ENCODE measurements at places on chromosomes 2 and 18.

GRCh38 chr2:43047187-43047780, 179.1 kb downstream of the ZFP36L2 start:
- DNase-seq: no peak

DNA sequence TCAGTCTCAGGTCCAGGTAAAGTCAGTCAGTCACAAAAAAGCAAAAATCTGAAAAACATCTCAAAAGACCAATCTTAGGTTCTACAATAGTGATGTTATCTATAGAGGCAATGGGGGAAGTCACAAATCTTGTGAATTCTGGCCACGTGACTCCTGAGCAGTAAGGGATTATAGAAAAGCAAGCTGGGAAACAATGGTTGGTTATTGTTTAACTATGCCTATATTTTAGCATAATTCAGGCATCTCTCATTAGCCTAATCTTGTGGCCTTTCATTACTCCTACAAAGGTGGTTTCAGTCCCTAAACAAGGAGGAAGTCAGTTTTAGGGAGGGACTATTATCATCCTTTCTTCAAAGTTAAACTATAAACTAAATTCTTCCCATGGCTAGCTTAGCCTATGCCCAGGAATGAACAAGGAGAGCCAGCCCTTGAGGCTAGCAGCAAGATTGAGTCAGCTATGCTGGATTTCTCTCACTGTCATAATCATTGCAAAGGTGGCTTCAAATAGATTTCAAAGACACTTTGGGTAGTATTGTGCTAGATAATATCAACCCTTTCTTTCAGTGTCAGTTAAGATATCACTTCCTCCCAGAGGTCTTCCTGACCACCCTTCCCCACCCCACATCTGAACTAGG, 56.4 kb upstream of the ITGA6 start:
- DNase-seq: no peak

DNA sequence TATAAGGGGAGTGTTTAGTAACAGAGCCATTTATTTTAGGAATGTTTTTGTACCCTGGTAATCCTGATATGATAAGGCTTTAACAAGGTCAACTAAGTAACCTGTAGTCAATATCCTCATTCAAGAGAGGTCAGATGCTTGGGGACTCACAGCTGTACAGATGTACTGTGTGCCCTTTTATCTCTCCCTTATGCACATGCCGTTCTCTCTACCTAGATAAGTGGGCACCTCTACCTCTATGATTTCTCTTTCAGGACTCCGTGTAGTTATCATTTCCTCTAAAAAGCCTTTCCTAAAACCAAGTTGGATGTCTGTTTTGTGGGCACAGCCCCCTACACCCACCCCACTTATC, 132.4 kb downstream of the BCL2 start:
- no peak for DNase-seq

DNA sequence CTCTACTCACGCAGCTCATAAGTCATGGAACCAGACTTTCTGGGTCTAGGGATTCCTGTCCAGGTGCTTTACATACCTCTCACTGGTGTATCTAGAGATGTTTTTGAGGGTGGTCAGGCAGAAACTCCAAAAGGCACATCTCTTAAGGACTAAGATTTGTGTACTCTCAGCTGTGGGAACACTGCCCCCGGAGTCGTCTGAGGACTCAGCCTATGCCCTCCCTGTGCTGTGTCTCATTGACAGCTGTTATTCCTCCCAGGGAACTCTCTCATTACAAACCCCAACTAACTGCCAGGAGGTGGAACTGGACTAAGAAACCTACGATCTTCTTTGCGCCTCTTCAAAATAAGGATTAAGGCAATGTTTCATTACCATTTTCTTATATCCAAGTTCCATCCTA, 293.9 kb upstream of the DLGAP1 start:
- DNase-seq: no peak

DNA sequence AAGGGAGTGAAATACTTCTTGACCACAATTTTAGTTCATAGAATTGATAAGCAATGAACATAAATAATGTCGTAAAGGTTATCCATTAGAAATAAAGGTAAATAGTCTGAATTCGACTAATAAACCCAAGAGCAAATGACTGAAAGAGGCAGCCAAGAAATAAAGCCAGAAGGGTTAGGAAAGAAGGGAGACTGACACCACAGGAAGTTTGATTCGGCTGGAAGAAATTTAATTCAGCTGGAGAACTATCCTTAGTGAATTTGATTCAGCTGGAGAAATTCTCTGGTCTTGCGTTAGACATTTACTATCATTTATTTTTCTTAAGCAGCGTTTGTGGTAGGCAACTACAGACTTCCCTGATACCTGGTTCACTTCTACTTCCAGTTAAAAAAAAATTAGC, 429.6 kb downstream of the PID1 start:
- DNase-seq: no peak

GRCh38 chr18:5964108-5964507, 68.8 kb upstream of the TMEM200C start:
- DNase-seq: no peak

- DNase-seq: no peak
Observed at GRCh38 chr2:66521291-66521922, 86.5 kb downstream of the MEIS1 start.

- no peak for DNase-seq
Observed at GRCh38 chr2:108604196-108604595, 69.9 kb downstream of the LIMS1 start.

DNA sequence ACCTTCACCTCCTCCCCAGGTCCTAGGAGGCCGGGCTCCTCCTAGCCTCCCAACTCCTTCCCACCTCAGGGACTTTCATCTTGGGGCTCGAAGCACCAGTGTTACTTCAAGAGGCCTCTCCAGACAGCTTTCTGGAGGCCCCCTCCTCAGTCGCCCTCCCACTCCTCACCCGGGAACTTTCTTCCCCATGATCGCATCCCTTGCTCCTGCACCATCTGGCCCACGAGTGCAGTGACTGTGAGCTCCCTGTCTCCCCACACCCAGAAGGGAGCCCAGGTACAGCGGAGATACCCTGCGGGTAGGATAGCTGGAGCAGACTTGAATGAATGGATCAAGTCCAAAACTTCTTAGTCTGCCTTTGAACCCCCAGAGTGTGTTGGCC, 6.1 kb downstream of the ERFE start:
- DNase-seq: no peak

DNA sequence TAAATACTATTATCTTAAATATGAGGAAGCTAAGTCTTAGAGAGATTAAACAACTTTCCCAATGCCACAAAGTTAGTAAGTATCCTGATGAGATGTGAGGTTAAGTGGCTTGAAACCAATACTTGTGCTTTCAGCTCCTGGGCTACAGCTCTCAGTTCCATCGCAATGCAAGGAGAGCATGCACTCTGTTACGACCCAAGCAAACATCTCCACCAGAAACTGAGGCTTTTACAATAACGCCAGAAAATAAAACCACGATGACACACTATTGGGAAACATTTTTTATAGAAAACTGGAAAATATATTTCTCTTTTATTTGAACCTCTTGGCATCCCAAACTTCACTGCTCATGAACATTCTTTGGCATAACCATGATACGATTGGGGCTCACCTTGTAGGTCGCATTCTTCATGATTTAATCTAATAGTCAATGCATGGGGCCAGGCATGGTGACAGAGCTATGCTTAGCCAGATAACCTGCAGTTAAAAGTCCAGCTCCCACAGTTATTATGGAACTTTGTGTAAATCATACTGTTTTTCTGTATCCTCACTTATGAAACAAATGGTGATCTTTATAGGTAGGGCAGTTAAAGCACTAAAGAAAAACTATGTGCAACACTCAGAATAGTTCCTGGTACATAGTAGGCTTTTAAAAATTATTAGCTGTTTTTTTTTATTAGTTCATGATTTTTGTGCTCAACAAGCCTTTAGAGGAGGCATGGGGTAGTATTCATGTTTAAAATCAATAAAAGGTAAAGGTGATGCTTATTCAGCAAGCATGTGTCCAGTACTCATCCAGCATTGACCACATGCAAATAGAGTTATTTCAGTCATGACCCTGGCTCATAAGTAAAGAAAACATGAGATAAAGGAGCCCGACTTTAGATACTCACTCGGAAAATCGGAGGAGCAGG, 238.3 kb upstream of the TRIB2 start:
- DNase-seq: no peak

DNA sequence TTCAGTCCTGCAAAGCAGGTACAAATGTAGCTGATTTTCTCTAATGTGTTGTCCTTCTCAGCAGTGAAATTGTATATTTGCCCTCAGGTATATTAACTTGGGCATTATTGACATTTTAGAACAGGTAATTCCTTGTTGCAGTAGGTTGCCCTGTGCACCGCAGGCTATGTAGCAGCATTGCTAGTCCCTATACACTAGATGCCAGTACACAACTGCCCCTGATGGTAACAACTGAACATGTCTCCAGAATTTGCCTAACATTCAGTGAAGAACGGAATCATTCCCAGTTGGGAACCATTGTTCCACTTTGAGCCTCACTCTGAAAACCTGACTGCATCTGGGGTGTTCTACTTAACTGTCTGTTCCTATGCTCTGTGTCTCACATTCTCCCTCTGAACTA, 23.1 kb upstream of the TFPI start:
- no peak for DNase-seq

DNA sequence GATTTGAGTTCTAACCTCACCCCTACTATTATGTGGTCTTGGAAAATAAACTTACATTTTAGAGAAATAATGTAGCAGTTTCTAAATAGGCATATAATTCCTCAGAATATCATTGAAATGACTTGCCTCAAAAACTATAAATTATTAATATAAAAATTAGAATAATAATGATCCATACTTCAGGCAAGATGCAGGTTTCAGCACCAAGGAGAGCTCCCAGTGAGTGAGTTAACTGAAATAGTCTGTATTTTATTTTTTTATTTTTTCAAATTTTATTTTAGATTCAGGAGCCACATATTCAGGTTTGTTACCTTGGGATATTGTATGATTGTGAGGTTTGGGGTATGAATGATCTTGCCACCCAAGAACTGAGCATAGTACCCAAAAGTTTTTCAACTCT, 472.2 kb upstream of the DCC start:
- no peak for DNase-seq

DNA sequence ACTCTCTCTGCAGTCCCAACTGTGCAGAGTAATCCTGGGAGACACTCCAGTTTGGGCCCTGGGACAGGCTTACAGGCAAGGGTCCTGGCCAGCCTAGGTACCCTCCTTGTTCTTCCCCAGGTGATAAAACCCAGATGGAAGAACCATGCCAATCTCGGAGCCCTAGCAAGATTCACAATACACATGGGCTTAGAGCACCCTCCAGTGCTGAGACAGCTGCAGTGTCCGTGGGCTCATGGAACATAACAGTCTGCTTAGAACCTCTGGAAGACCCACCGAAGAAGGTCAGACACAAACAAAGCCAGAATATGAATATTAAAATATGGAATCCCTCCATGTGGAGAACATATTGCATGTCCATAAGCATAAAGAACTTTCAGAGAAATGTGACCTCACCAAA, 568.1 kb downstream of the KCNJ3 start:
- DNase-seq: no peak

DNA sequence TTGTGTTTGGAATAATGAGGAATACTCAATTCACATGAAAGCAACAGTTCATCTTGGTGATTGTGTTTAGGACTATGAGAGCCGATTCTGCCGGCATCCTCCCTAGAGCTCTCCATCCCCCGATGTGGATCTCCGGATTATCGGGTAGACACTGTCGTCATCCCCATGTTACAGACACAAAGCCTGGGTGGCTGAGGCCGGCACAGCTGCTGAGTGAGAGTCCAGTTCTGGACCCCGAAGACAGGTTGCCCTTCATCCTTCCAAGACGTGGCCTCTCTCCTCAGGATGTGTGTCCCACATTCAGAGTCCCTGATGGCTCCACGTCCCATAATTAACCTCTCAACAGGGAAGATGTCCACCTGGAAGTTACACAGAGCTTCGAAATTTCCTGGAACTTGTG, 129.3 kb downstream of the HDAC4 start:
- no peak for DNase-seq

DNA sequence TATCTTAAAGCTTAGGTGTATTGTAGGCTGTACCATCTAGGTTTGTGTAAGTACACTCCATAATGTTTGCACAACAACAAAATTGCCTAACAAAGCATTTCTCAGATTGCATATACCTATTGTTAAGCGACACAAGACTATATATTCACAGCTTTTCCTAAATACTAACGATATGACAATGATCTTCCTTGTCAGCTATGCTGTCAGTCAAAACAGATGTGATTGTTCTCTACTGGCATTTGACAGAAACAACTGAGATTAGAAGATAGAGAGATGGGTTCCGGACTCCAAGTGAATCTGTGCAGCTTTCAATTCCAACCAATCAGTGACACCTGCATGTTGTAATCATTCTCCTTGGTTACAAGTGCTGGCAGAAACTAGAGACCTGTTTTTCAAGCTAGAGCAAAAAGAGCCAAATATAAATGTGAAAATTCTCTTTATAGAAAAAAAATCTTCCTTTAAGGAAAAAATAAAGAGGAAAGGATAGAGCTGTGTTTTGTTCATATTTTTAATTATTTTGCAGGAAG, 1232.3 kb upstream of the SLC39A10 start:
- DNase-seq: no peak

GRCh38 chr2:64655873-64656272, 2.2 kb upstream of the SERTAD2 start:
- DNase-seq: no peak

DNA sequence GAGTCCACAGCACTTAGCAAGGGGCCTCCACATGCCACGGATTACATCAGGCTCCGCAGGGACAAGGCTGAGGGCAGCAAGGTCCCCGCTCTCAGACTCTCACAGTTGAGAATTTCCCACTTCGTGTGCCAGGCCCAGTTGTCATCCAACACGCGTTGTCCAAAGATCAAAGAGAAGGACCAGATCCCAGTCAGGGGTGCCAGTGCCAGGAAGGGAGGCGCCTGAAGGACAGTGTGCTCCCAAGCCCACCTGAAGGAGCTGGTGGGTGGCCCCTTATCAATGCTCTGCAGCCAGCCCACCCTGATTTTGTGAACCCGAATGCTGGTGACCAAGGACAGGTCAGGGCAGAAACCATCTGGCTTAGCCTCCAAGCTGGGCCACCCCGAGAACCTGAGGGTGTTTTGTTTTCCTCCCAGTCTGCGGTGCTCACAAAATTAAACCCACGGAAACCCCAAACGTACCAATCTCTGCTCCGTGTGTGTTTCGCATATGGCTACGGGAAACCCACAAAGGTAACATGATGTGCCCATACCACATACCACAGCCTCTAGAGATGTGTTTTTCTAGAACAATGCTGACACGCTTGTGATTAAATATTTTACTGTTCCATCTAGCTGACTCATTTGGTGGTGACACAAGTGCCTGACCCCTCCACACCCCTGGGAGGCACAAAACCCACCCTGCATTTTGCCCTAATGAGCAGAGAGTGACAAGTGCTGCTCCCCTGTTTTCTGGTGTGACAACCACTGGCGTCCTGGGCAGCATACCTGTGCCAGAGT, 24.5 kb downstream of the CRACDL start:
- no peak for DNase-seq

Measured in activated CD4-positive, alpha-beta T cell treated with anti-CD3 and anti-CD28 coated beads, Interleukin-2, amount 50 U/mL, for 24 hours (primary cell).